Urinary bladder (tissue), 4 donors: ENCODE measurements at places on chromosomes 11 and 22. TPM values are rescaled to one million over a fixed set of nuclear protein-coding genes. Genes with fewer than 3 reads are reported as not detected.

DNA sequence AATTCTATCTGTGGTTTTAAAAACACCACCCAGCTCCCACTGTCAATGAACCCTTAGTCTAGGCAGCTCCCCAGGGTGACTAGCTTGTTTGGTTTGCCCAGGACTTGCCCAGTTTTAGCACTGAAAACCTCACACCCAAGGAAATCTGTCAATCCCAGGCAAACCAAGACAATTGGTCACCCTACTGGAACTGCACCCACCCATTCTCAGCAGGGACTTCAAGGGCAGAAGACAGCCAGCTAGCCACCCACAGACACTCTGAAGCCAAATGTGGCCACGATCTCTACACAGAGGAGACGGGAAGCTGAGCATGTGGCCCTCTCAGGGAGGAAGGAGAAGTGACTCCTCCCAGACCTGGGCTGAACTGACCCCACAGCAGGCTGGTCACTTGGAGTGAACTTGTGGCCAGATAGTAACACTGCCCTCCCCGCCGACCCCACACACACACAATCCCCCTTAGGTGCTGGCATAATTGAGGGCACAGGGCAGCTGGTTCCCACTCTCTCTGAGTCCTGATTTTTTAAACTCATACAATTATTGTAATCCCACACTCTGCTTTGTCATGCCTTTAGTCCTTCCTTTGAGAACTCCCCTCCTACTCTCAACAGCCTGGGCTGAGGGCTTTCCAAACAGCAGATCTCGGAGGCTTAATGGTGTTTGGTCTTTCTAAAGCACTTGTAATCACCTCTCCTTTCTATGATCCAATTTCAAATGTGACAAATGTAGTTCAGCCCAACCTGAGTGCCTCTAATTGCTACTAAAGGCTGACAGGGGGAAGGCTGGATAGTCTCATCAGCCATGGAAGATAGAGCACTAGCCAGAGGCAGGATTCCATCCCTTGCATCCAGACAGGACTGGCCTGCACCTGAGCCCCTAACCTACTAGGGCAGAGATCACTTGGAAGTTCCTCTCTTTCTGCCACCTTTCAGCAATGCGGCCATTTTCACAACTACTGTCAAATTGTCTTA lies 74.7 kb upstream of the DRD2 start:
- DNase-seq = no peak

DNA sequence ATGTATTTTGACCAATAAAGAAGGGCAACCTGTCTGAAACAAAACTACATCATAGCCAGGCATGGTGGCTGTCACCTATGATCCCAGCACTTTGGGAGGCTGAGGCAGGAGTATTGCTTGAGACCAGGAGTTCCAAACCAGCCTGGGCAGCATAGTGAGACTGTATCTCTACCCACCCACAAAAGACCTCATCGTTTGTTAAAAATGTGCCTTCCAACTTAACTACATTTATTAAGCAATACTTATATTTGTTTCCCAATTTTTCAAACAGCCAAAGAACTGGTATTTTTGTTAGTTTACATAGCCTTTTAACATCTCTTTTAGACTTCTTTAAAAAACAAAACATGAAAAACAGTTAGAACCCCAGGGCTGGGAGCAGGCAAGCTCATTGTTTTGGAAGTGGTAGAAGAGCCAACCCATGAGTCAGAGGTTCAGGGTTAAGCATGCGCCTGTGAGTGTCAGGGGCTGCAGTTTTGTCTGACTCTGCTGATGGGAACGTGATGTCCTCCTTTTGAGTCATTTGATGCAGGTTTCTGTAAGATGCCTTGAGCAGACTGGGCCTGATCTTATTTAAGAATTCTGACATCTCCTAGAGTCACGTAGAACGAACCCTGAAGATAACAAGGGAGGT lies 53.9 kb upstream of the CRTAM start:
- DNase-seq = no peak

- no peak for DNase-seq
Observed at GRCh38 chr11:70064008-70064725, 13.9 kb upstream of the ANO1 start.

GRCh38 chr22:37285937-37286336 lies 3.6 kb downstream of the CYTH4 start:
- DNase-seq = no peak

GRCh38 chr22:46741974-46742519 lies 4.0 kb upstream of the CERK start:
- DNase-seq = no peak

LRP4 gene
- 8.1 TPM for total RNA-seq

FEN1 gene
- total RNA-seq = 13.1 TPM

DAGLA gene
- total RNA-seq = 1.8 TPM
